Fibroblast of pulmonary artery (primary cell): ENCODE measurements at places on chromosomes 4 and X.

GRCh38 chr4:185017964-185018772, at the start of gene HELT:
HELT (plus strand) TSS chr4:185018490; CDS start chr4:185018929, 439 bp downstream.
- DNase-seq: no peak

GRCh38 chr4:174764105-174764729, 64.8 kb downstream of the GLRA3 start:
- peak; percentile 71 for DNase-seq

DNA sequence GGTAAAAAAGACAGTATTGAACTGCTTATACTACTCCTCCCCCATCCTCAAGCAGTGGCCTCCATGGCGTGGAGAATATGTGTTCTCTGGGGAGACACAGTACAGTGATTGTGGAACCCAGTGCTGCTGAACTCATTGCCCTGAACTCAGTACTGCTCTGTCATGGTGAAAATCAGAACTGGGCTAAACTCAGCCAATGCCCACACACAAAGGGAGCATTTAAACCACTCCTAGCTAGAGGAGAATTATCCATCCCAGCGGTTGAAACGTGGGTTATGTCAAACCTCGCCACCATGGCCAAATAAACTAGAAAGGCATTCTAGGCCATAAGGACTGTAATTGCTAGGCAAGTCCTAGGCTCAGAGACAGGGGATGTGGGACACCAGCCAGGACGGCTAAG, 131.8 kb downstream of the SPOCK3 start:
- no peak for DNase-seq

DNA sequence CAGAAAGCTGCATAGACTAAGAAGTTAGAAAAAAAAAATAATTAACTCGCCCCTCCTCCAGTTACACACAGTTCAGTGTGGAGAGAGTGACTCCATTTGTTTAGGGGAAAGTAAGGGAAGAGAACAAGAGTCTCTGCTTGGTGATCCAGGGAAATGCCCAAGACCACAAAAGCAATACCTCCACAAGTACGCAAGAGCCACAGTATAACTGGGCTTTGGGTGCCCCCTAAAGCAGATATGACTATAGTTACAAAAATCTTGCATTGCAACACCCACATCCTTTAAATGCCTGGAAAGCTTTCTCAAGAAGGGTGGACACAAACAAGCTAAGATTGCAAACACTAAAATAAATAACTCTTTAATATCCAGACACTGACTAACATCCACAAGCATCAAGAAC, 164.2 kb upstream of the NRK start:
- DNase-seq: peak; percentile 81

DNA sequence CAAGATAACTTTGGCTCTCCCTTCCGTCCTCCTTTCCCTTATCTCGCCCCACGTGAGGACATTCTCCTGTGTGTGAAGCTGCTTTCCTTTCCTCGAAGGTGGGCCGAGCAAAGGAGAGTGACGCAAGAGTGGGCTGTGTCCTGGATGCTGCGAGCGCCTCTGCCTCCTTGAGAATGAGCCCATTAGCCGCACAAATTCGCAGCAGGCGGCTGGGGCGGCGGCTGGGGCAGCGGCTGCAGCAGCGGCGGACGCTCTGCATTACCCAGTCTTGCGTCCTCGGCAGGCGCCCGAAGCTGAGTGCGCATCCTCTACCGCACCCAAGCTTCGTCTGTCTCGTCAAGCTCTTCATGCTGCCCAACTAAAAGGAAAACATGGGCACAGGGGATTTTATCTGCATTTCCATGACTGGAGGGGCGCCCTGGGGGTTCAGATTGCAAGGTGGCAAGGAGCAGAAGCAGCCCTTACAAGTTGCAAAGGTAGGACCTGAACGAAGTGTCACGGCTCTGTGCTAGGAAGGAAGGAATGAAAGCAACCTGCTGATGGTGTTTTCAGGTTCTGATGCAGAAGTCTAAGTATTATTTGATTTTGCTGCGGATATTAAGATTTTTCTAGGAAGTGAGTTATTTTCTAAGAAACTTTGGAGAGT, at the start of gene SYNPO2:
SYNPO2 (plus strand) TSS at position 189 of the 646 bp plus-strand sequence; CDS start at position 372, 183 bp downstream.
- DNase-seq: peak; percentile 92

DNA sequence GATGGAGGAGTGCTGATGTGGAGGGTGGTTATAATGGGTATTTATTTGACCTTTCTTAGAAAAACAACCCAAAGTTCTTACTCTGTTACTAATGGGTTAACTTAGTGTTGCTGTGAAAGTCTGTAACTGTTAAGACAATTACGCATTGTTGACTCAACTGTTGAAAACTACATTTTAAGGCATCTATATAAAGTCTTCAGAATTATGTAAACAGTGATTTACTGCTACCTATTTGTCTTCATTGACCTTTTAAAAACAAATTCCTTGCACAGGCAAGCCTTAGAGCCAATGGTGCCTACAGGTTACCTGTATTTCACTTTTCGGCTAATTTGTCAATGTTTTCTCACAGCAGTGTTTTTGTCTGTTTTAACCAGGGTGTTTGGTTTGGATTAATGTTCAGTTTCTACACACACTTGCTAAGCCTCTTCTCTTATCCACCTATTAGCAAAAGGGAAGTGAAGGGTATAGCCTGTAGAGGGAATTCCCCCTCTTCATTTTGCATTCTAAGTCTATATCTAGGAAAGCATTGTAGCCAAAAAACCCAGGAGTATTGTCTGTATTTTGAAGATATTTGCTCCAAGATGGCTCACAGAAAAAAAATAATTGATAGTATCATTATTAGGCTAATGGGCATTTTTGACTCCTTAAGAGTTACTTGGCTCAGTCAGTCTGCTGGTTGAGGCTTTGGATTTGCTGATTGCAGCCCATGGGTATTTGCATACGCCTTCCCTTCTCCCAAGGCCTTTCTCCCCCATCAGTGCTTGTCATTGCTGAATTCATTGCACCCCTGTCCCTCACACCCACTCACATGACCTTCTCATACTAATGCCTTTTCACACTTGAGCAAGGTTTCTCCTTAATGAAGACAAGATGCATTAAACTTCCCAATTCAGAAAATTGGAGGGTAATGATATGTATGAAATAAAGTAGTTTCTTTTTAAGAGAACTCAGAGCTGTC, 30.5 kb downstream of the AFF1 start:
- DNase-seq: no peak

DNA sequence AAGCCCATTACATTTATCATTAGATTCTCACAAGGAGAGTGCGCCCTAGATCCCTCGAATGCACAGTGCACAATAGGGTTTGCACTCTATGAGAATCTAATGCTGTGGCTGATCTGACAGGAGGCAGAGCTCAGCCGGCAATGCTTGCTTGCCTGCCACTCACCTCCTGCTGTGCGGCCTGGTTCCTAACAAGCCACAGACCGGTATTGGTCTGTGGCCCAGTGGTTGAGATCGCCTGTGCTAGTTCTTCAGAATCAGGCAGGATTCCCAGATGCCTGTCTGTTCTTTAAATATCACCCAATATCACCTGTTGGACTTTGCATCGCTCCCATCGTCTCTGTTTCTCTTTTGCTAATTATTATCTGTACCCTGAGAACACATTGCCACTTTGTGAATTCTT, 14.0 kb downstream of the DSPP start:
- no peak for DNase-seq

- peak; percentile 98 for DNase-seq
Measured at GRCh38 chr4:105280338-105281123, 133.9 kb downstream of the TET2 start.

DNA sequence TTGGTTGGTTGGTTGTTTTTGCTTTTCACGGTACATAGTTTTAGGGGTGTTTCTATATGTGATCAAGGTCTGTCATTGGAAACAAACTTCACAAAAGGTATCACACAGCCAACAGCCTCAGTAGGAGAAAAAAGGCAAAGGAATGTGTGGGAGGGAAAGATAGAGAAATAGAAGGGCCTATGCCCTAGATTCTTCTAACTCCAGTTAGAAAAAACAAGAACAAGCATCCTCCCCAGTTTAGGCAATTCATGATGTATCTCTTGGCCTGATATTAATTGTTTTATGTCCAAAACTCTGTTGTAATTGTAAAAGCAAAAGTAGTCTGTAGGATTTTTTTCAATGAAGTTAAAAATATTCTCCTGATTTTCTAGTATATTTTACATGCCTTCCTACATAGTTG, 192.4 kb upstream of the EDNRA start:
- peak; percentile 33 for DNase-seq

DNA sequence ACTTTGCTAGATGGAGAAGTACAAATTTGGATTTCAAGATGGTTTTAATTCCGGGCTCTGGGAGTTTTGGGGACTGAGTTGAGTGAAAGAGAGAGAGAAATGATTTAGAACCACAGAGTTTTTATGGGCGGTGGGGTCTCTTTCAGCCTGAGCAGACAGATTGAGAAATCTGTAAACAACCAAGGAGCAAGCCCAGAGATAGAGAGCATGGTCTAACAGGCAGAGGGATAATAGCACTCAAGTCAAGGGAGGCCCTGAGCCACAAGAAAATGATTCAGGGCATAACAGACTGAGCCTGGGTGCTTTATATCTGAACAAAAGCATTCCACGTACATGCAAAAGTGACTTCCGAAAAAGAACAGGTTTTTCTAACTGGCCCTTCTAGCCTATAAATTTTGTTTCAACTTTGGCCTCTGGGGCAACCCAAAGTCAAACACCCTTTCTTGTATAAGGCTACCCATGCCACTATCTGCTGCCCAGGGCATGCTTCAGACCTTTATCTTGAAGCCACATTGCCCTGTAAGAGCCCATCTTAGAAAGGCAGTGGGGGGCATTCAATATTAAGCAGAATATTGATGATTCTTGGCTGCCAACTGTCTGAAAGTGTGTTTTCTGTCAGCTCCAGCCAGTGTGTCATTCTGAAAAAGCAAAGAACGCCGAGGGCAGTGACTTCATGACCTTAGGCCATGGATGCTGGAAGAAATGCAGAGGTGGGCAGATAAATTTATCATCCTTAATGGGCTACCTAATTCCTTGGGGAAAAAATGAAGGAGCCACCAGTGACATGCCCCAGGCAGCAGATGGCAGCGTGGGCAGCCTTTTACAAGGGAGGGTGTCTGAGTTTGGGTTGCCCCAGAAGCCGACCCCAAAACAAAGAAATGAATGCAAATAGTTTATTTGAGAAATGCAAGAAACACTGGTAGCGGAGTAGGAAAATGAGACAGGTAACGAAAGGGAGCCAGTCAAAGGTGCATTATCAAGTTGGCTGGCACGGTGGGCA, 637.6 kb downstream of the MID1IP1 start:
- DNase-seq: no peak

DNA sequence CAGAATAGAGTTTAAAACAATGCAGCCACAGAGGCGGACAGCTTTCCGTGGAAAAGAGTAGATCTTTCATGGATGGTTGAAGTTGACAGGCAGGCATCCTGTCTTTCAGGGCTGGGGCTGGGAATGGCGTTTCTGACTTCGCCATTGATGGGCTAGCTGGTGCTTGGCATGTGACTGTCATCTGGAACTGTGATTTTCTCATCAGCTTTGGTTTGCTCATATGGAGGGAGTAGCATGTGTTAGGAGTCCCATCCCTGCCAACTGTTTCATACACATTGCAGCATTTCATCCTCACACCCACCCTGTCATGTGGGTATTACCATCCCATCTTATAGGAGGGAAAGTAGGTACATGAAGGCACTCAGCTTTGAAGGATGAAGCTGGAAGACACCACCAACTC, 49.2 kb upstream of the STX18 start:
- no peak for DNase-seq

- no peak for DNase-seq
Measured at GRCh38 chr4:73376976-73377375, 27.1 kb upstream of the ALB start.

- DNase-seq: no peak
Measured at GRCh38 chrX:1190596-1191145, 21.8 kb downstream of the CRLF2 start.

- DNase-seq: no peak
Measured at GRCh38 chr4:95428291-95429070, 120.3 kb downstream of the UNC5C start.

DNA sequence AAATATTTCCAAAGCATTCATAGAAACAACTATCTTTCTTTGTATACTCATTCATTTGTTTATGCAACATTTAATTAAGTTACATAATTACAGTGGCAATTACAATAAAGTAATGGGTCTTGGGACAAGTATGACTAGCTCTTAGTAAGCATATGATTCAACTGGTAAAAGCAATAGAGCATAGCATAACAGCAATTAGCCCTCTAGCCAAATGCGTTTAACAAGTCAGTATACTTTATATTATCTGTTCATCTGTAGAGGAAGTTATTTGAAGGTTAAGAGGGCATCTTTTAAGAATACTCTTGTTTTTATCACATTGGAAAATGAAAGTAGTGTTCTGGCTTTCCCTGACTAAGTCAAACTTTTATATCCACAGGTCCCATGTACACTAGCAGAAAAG, 198.1 kb upstream of the UGT8 start:
- no peak for DNase-seq

- peak; percentile 76 for DNase-seq
Measured at GRCh38 chr4:138576684-138577083, 334.5 kb upstream of the SLC7A11 start.

- DNase-seq: no peak
Measured at GRCh38 chr4:5558502-5558901, 149.9 kb downstream of the EVC2 start.
